ENCODE measurements at places on chromosomes 12 and 14. TPM values are rescaled to one million over a fixed set of nuclear protein-coding genes. Genes with fewer than 3 reads are reported as not detected.

The ATXN3 gene
- 23.5 TPM for total RNA-seq

The LGR5 gene
- total RNA-seq: not detected

The TMEM253 gene
- not detected for total RNA-seq

The PAN2 gene
- 25.0 TPM for total RNA-seq

The POMT2 gene
- 13.2 TPM for total RNA-seq

The FGF23 gene
- not detected for total RNA-seq

The BHLHE41 gene
- 1.1 TPM for total RNA-seq

The KRT79 gene
- total RNA-seq: not detected

The CLEC2A gene
- not detected for total RNA-seq

The ADCY6 gene
- 19.8 TPM for total RNA-seq

The TIGAR gene
- 9.0 TPM for total RNA-seq

The EIF2B2 gene
- 53.8 TPM for total RNA-seq

The CNOT2 gene
- total RNA-seq: 112 TPM

The B4GALNT3 gene
- total RNA-seq: not detected

The FOXJ2 gene
- total RNA-seq: 8.4 TPM

The ARMH4 gene
- total RNA-seq: 1.4 TPM

The GPX2 gene
- total RNA-seq: not detected

The NOVA1 gene
- 36.4 TPM for total RNA-seq

The LAG3 gene
- not detected for total RNA-seq

The PLA2G1B gene
- not detected for total RNA-seq

The SLC7A8 gene
- total RNA-seq: 3.3 TPM

The CEBPE gene
- total RNA-seq: not detected

The RNASE3 gene
- total RNA-seq: not detected

The MUCL1 gene
- total RNA-seq: not detected

The EGLN3 gene
- total RNA-seq: 0.39 TPM

The CYP46A1 gene
- total RNA-seq: 0.37 TPM

The NRXN3 gene
- under 0.01 TPM for total RNA-seq

The CMTM5 gene
- total RNA-seq: not detected

The ACOT4 gene
- total RNA-seq: 0.73 TPM

The CTDSP2 gene
- total RNA-seq: 62.6 TPM

The KRT2 gene
- total RNA-seq: not detected

The ARHGEF25 gene
- total RNA-seq: 4.0 TPM

The TMCC3 gene
- total RNA-seq: 2.2 TPM

The EPYC gene
- not detected for total RNA-seq

The C12orf75 gene
- total RNA-seq: 36.4 TPM
